ENCODE measurements at places on chromosomes 7 and 10.

DNA sequence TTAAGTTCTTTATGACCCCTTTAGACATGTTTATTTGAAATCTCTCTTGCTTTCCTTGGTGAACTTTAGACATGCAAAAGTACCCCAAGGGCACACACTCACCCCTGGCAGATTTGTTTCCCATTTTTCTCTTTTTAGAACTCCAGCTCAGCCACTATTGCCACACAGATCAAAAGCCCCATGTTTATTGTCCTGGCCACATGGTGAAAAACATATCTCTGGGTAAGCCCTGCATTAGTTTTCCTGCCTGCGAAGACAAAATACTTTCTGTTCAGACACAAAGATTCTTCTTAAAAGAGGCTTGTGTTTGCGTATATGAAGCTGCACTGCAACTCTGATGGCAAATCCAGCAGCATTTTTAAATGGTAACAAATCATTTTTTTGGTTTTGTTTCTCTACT lies 200.0 kb downstream of the POLR1F start:
- no peak for DNase-seq

- no peak for DNase-seq
Observed at GRCh38 chr10:17891435-17891834, 60.3 kb upstream of the SLC39A12 start.

GRCh38 chr10:100826983-100827818 lies 81.8 kb downstream of the PAX2 start:
- DNase-seq = no peak

GRCh38 chr7:138608275-138608674 lies 92.9 kb downstream of the SVOPL start:
- DNase-seq = no peak

- DNase-seq = no peak
Observed at GRCh38 chr10:17443707-17444387, 10.5 kb downstream of the ST8SIA6 start.

GRCh38 chr7:155468785-155469148 lies 10.8 kb downstream of the EN2 start:
- DNase-seq = no peak

GRCh38 chr7:1883031-1883761 lies 213.1 kb downstream of the ELFN1 start:
- DNase-seq = no peak

DNA sequence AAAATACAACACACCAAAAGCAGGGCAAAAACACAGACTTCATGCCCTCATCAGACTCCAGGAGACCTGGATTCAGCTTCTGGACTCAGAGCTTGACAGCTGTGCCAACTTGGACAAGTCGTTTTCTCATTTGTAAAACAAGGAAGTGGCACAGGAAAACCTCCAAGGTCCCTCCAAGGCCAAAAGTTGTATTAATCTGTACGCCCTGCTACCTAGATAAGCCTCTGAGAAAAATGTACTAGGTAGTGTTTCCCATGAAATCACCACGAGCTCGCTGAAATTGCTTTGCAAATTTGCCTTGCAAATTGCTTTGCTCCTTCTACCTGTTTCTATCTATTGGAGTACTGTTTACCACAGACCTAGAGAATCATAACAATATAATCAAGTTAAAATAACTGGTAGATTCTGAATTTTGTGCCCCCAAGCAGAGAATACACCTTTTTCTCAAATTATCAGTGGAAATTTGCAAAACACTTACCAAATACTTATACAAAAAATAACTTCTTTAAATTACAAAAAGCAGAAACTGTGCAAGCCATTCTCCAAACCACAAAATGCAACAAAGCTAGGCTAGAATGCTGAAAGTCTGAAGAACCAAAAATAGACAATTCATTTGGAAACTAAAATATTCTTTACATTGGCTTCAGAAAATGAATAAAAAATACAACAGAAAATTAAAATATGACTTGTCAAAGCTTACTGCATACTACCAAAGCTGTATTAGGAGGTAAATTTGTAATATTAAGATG lies 158.1 kb upstream of the CHST15 start:
- no peak for DNase-seq

DNA sequence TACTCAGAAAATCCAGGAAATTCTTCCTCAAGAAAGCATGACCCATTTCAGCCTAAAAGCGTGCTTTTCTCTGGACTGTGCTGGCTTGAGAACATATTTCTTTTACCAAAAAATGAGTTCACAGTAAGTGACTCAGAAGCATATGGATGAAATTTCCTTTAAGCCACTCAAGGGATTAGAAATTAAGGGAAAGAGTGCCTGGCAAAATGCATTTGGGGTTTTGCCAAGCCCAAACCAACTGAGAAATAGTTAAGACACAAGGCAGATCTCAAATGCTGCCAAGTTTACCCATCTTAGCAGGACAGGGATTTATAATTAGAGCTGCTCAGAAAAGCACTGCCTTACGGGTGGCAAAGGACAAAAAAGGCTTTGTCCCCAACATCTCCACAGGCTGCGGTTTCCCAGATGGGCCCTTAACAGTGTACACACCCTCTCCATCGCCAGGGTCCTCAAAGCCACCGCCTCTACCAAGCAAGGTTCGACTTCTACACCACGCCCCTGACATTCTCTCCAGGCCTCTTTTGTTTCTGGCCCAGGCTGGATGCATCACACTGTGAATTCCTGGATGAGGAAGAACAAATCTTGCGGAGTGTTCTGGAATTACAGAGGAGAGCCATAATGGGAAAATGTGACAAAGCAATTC lies 30.1 kb upstream of the CDHR3 start:
- peak; percentile 19 for DNase-seq

DNA sequence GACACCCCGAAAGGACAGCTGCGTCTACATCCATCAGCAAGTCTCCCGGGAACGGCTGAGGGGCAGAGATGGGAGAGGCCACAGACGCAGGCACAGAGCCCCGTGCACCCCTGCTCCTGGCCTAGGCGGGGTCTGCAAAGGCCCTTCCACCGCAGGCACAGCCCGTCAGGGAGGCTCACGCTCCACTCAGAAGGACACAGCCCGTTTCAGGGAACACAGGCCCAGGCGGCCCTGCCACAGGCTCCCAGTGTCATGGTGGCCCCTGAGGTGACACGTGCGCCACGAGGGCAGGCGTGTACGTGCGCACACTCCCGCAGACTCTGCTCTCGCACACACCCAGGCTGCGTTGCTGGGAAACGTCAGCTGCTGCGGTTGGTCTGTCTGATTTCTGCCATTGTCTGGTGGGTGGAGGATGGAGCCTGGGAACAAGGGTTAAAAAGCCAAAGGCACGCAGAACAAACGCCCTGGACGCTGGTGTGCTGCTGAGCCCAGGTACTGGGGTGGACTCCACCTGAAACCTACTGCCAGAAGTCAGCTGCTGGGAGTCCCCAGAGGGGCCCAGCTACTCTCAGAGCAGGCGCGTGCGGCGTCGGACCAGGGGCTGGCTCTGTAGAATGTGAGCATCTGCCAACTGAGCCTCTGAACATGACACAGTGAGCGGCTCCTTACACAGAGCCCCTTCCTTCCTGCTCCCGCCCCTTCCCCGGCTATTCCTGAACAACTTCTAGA lies 13.1 kb downstream of the GPER1 start:
- DNase-seq = no peak

GRCh38 chr7:51774178-51774577 lies 457.6 kb upstream of the COBL start:
- DNase-seq = no peak

GRCh38 chr7:106065575-106066500 lies 46.3 kb downstream of the SYPL1 start:
- DNase-seq = no peak

DNA sequence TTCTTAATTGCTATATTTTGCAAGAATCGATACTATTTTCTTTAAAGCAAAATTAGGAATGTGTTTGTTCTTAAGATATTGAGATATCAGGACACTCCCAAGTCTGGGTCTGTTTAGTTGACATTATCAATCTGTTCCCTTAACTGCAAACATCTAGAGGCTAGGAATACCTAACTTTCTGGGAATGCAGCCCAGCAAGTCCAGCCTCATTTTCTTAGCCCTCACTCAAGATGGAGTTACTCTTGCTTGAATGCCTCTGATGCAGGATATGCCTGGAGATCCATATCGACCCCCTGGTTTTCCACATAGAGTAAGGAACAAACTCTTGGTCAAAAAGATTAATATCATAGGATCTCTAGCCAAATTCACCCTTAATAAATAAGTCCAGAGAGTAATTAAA lies 305.3 kb upstream of the COBL start:
- DNase-seq = no peak

All from C1 segment of cervical spinal cord (tissue), 14 donors.